Right atrium auricular region (tissue), 2 donors: ENCODE measurements at places on chromosomes 4 and X. TPM values are rescaled to one million over a fixed set of nuclear protein-coding genes. Genes with fewer than 3 reads are reported as not detected.

DNA sequence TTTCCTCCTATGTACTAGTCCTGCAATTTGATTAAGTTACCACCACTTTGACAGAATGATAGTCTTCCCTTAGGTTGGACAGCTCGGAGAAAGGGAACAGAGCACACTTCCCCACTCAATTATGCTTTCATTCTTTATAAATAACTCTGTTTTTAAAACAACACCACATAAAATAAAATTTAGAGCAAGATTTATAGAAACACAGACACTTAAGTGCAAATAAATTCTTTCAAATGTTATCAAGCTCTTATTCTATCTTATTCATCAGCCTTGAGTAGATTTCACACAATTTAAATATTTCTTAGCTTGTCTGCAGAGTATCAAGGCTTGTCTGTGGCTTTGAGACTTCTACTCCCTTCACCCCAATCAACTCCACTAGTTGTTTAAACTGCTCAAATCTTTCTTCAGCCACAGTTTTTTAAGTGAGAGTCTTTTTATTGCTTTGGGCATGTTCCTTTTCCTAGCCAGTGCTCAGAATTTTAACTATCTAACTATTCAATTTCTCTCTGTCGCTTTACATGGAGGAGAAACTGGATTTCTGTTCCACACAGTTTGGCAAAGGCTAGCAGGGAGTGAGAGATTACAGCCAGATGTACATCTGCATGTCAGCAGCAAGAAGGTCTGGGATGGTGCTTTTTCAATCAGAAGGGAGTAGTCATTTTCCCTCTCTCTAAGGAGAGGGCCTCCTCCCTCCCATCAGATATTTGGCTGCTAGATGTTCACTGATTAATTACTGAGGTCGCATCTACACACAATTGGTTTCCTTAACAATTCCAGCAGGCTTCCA, 53.1 kb upstream of the PLAC1 start:
- no peak for DNase-seq

DNA sequence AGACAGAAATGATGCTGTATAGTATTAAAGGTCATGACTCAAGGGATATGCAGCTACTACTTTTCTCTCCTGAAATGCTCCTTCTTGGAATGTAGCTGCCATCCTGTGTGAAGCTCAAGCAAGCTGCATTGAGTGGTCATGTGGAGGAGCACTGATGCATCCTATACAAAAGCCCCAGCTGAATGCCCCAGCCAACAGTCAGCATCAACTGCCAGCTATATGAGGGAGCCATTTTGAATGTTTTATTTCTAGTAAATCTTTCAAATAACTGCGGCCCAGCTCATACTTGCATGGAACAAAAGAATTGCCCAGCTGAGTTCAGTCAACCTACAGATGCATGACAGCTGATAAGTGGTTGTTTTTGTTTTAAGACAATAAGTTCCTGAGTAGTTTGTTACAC, 165.0 kb upstream of the GEMIN8 start:
- no peak for DNase-seq

GRCh38 chr4:90476586-90476985, 349.4 kb downstream of the CCSER1 start:
- DNase-seq: no peak

DNA sequence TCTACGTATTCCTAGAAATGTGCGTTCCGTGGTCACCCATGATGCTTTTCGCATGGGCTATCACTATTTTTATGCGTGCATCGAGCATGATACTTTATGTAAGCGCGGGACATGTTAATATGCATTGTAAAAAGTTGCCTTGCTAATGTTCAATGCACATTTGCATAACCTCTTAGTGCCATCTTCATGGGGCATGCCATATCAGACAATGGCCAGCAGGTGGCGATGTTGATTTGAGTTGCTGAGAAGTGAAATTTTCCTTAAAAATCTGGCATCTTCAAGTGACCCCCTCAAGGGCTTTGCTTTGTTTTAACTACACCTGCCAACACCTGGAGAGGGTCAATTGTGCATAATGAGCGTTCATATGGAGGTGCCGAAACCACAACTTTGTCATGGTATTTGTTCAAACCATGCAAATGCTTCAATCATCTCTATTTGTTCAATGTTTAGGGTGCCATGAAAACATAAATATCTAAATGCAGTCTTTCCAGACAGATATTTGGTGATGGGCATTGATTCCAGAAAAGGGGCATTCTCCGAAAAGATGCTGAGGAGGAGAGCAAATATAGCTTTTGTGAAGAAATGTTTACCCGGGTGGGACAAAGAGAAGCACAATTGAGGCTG, 833.9 kb upstream of the PRKX start:
- DNase-seq: peak; percentile 62

DNA sequence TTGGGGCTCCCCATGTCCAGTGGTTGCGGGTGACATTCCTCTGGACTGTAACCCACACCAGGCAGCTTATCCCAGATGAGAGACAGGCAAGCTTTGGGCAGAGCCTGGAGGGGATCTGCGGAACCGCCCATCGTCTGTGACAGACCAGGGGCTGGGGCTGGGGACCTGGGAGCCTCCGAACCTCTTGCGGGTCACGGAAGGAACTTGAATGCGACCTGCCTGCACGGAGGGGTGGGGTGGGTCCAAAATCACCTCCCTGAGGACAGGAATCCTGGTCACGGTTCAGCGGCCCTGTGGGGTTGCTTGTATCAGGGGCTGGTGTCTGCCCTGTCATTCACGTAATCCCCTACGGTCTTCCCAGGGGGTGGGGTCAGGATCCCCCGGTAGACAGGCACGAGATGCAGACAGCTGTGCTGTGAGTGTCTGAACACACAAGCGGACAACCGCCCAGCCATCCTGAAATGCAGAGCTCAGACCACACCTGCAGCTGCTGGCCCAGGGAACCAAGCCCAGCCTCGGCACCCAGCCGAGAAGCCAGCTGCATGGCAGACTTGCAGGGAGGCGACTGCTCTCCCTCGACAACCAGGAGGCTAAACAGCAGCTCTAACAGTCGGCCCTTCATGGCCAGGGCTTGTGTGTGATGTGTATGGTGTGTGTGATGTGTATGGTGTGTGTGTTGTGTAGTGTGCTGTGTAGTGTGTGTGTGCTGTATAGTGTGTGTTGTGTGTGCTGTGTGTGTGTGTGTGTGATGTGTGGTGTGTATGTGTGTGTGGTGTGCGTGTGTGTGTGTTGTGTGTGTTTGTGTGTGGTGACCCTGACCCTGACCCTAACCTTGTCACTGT, 105.9 kb upstream of the ADRA2C start:
- DNase-seq: no peak

DNA sequence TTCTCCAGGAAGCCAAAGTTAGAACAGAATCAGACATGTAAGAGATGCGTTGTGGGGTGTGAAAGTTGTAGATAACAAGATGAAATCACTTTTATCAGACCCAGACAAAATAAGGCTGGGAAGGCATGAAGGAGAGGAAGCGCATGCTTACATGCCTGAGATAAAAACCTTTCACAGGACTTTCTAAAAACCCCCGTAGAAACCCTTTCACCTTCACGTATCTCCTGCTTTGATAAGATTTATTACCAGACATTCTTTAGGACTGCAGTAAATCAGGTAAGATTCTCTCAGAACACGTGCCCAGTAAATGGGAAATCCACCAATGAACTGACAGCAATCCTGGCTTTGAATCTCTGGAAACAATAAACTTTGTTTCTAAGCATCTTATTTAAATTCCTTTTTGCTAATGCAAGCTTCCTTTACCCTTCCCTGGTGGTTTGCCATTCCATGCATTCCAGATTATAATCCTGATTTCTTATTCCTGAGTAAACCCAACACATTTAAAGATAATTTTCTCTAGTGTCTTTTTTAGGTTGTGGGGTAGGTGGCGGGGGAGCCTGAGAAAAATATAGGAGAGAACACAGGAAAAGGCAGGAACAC, 254.6 kb upstream of the LDB2 start:
- no peak for DNase-seq

- DNase-seq: peak; percentile 91
Observed at GRCh38 chr4:8198906-8199593, at the start of gene SH3TC1. Gene SH3TC1 (plus strand): TSS chr4:8199290. CDS start chr4:8205195, 5,905 bp downstream.

- DNase-seq: no peak
Observed at GRCh38 chr4:14117575-14118238, 490.2 kb upstream of the BOD1L1 start.

GRCh38 chr4:87933337-87933736, 42.2 kb upstream of the SPP1 start:
- DNase-seq: no peak

Gene OPRPN
- not detected for total RNA-seq

Gene TMPRSS11D
- not detected for total RNA-seq

Gene HGFAC
- not detected for total RNA-seq
